ENCODE measurements at places on chromosomes 4 and X.
A peak's percentile ranks its signal among the peaks of the same experiment; 100 is the strongest.

- no peak for DNase-seq
Measured at GRCh38 chr4:46922205-46922604, 13.2 kb upstream of the COX7B2 start.

DNA sequence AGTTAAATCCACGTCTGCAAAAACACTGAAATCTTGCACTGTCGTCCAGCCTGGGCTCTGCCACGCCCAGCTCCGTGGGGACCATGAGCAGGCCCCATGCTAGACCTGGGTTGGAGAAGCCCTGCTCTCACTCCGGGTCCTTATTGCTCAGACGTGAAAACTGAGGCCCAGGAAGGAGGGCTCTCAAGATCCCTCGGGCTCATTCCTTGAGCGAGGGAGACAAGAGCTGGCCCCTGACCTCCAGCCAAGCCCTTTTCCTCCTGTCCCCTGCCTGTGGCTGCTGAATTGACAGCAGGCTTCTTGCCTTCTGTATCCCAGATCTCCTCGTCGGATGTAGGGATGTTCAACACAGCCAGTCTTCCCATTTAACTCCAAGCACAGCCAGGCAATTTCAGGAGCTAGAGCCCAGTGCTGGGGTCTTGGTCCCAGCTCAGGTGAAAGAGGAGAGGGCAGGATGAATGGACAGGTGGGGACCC is 109.5 kb downstream of the CPZ start:
- DNase-seq: no peak

GRCh38 chrX:31298916-31299315 is 227.1 kb upstream of the FTHL17 start:
- no peak for DNase-seq

DNA sequence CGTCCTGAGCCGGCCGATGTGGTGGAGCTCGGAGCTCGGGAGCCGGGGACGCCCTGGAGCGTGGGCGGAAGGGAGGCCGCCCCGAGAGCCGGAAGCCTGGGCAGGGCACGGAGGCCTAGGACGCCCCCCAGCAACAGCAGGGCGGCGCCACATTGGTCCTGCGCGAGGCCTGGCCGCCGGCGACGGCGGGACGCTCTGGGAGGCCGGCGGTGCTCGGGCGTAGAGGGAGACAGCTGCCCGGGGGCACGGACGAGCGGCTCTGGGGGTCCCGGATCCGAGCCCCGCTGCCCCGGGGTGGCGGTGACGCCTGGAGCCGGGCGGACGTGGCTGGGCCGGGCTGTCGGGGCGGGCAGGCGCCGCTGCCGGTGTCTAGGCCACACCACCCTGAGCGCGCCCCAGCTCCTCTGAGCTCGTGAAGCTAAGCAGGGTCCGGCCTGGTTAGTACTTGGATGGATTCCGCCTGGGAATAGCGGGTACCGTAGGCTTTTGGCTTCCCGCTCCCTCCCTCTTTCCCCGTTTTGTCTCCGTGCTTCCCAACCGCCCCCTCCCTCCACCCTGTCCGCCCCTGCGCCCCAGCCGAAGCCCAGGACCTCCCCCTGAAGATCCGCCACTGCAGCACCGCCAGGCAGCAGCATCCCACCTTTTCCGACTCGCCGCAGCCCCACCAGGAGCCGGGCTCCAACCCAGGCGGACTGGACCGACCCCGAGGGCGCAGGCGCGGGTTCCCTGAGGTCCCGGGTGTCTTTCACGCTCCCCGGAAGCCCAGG is 12.1 kb downstream of the FRG2 start:
- no peak for DNase-seq

DNA sequence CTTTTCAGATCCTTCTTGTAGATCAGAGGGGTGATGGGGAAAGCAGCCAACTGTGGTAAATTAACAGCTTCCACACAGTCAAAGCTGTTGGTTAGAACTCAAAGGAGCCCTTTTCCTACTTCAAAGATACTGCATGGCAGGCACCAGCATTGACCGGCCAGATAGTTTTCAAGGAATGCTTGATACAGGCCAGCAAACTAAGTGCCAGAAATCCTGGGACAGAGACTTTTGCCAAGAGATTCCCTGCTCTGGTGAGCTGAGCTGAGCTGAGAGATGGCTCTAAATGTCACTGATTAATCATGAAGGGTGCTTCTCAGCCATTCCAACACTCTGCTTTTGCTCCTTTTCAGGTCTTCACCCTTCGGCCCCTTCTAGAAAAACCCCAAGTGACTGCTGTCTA is 131.6 kb upstream of the MED14 start:
- no peak for DNase-seq

DNA sequence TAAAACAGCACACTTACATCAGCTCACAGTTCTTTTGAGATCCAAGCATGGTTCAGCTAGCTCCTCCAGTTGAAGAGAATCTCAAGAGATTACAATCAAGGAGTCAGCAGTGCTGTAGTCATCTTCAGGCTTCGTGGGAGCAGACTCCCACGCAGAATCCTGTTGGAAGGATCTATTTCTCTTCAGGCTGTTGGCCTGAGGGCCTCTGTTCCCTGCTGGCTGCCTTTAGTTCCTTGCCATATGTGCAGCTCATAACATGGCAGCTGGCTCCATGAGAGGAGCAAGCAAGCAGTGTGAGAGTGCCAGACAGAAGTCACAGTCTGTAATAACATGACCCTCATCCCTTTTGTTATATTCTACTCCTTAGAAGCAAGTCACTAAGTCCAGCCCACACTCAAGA is 168.6 kb downstream of the COX18 start:
- DNase-seq: no peak

DNA sequence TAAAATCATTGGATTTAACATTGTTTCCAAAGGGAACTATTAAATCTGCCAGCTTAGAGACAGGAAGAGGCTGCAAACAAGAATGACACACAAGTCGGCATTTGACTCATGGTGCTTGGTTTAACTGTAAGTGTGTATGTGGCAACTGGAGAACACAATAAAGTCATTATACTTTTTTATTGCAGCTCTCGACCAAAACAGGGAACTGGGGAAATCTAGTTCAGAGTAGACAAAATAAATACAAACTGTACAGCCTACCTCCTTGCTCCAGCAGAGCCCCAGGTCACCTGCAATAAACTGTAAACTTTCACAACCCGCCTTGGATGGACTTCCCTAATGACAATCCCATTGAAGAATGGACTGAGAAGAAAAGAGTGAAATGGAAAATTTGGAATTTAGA is 24.0 kb downstream of the NPY5R start:
- DNase-seq: no peak

GRCh38 chr4:168092176-168092712 is at the start of gene ANXA10:
ANXA10 (plus strand) TSS chr4:168092537; CDS start chr4:168092701, 164 bp downstream.
- DNase-seq: no peak

GRCh38 chr4:143406523-143406922 is 69.8 kb downstream of the GAB1 start:
- DNase-seq: peak; percentile 39

DNA sequence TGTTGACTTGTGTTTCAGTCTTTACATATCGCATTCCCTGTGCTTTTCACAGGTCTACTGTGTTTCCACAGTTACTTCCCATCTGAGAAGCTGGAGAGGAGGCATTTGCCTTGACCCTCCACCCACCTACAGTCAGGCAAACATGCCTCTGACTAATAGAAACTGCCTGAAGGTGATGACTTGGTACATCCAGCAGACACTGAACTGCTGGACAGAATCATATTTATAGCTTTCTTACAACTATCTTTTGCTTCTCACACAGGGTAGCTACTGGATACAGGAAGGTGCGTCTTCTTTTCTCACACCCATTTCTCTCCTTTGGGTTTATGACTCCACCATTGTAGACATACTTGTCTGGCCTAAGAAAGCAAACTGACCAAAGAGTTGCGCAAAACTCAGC is 58.0 kb downstream of the VGLL1 start:
- DNase-seq: no peak

DNA sequence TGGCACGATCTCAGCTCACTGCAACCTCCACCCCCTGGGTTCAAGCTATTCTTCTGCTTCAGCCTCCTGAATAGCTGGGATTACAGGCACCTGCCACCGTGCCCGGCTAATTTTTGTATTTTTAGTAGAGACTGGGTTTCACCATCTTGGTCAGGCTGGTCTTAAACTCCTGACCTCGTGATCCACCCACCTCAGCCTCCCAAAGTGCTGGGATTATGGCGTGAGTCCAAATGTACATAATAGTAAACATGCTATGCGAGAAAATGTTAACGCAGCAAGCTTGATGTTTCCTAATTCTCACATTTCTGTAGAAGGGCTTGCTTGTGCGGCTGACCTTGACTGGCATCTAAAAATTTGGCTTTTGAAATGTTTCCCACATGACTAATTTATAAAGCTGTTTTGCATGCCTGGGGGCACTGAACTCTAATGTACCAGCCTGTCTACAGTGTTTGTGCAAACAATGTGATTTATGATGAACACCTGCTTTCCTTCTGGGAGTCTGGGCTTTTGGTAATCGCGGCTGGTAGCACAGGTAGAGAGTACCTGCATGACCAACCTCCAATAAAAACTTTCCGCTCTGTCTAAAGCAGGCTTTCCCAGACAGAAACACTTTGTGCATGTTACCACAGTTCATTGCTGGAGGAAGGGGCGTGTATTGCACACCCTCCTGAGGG is 216.8 kb downstream of the IL15 start:
- DNase-seq: no peak

DNA sequence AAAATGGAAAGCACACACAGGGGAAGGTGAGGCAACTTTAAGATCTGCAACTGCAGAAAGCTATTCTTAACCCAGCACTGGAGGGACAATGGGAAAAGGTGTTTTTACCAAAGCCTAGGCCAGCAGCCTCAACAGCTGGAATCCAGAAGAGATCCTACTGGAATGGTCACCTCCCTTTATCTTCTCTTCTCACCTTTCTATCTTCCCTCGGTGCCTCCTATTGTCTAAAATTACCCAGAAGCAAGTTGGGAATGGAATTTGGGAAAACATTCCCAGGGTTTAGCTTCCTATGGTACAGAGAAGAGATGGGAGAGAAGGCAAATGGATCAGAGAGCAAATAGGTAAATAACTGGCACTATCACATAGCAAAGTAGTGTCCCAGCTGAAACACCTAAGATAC is 73.1 kb downstream of the TIGD2 start:
- no peak for DNase-seq

- DNase-seq: no peak
Measured at GRCh38 chr4:141210168-141210567, 10.5 kb upstream of the ZNF330 start.

DNA sequence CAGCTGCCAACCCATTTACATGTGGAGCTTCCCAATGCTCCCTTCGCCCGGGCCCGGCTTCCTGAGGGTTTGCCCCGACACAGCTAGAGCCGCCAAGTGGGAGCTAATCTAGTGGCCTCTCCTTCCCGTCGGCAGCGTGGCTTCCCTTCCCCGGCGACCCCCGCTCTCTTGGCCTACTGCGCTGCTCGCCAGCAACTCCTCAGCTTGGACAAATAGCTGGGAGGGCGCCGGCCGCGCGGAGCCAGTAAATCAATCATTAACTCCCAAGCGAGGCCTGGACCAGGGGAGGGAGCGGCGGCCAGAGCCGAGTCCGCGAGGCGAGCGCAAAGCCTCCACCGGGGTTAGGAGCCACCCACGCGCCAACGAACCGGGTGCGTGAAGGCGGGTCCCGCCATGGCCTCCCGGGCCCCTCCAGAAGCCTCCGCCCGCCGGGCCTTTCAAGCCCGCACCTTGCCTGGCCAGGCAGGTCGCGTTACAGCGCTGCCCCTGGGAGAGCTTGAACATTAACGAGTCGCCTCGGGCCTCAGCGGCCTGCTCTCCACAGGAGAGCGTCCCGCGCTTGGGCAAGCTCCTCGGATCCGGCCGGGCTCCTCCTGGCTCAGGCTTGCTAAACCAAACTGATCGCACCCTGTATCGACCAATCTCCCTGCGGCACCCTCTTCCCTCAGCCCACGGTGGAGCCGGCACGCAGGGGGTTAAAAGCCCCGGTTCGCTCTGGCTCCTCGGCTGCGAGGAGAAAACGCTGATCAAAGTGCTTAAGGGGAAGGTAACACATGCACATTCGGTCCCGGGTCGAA is 10.6 kb upstream of the BCOR start:
- DNase-seq: peak; percentile 68

- no peak for DNase-seq
Measured at GRCh38 chr4:155982736-155983385, 29.2 kb upstream of the CTSO start.

GRCh38 chrX:36160081-36160480 is 240.5 kb downstream of the CFAP47 start:
- DNase-seq: no peak

- no peak for DNase-seq
Measured at GRCh38 chr4:155106629-155107028, 101.8 kb upstream of the NPY2R start.

DNA sequence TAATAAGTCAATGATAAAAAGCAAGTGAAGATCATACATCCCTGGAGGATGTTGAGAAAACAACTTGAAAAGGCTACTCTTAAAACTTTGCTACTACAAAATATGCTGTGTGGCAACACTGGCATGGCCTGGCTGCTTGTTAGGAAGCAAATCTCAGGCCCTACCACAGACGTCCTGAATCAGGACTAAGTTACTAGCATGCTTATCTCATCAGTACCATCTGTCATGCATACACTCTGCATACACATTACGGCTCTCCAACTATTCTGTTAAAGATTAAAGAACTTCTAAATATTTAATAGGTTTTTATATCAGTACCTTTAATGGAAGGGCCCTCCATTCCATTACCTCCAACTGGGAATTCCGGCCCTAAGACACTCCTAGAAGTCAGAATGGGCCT is 8.2 kb downstream of the PAPSS1 start:
- DNase-seq: no peak

GRCh38 chr4:31662951-31663350 is 942.8 kb downstream of the PCDH7 start:
- DNase-seq: no peak

DNA sequence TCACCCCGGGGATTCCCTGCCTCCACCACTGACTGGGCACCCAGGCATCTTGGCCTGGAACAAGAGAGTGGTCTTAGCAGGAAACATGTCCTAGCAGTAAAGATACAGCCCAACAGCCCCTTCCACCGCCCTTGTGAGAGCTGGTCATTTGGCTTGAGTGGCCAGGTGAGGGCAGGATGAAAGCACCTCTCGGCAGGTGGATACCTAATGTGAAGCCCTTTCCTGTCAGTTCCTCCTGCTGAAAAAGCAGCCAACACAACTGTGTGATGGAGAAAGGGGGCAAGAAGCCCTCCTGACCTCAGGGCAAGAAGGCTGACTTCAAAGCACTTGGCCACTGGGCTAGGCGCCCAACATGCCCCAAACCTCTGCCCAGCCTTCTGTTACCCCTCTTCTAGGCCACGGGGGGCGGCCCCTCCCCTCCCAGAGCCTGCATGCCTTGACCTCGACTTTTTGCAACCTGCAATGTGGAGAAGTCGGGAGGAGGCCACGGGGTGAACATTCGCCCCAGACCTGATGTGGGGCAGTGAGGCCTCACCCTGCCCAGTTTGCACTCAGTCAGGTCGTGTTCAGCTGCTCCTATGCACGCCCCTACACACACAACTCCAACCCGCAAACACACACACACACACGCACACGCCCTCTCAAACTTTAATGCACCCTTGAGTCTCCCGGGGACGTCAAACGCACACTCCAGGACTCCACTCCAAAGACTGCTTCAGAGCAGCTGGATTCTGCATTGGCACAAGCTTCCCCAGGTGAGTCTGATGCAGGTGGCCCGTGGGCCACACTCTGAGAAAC is 1.1 kb downstream of the LGI2 start:
- DNase-seq: no peak
